ENCODE measurements at places on chromosomes 1 and 21.

DNA sequence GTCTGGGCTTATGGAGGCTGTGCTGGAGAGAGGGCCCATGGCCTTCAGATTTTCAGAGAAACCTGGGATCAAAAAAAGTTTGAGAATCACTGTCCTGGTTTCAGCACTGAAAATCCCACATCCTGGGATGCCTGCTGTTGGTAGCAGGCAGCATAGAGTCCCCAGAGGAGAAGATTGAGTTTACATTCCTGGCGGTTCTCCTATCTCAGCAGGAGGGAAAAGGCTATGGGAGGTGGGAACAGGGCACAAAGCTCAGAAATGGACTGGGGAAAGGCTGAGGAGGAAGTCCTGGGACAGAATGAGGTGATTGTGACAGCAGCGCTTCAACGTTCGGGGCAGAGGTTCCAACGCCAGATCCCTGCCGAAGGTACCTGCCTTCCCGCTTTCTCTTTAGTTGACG, 103.4 kb downstream of the ETS2 start:
- DNase-seq: no peak

GRCh38 chr1:158952416-158952815, 21.1 kb downstream of the PYHIN1 start:
- DNase-seq: no peak

GRCh38 chr1:57882934-57883641, 459.2 kb upstream of the DAB1 start:
- DNase-seq: no peak

DNA sequence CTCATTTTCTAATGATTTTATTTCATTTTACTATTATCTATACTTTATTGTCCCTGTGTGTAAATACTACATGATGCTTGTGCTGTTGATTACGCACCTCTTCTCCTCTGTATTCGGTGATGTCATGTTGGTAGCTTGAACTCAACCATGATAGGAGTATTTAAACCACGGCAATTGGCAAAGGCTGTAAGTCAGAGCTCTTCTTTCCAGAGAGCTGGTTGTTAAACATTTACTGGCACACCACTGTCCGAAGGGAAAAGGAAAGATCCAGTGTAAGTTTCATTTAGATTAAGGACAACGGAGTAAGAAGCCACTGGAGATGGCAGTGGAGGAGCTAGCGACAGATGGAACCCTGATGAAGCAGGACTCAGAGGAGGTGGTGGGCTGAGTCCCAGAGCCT, 93.4 kb upstream of the KCNE2 start:
- DNase-seq: no peak

DNA sequence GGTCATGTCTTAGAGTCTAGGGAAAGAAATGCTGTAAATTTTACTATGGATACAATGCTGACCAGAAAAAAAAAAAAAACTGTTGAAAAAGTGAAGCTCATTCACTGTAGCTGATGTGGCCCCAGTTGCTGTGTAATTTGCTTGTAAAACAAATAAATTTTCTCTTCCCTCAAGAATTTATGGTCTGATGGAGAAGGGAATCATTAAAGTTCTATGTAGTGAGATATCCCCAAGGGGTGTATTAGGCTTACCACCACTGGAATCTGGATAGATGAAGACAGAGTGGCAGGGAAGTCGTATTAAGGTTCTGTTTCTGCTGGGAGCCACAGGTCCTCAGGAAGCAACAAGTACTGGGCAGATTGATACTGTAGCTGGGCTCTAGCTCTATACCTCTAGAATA, 860.0 kb downstream of the LTN1 start:
- DNase-seq: no peak

All from fibroblast of the aortic adventitia (primary cell).